Activated B cell treated with CpG ODN at 0.5 μM for 24 hours (primary cell): ENCODE measurements at places on chromosomes 4 and X.

DNA sequence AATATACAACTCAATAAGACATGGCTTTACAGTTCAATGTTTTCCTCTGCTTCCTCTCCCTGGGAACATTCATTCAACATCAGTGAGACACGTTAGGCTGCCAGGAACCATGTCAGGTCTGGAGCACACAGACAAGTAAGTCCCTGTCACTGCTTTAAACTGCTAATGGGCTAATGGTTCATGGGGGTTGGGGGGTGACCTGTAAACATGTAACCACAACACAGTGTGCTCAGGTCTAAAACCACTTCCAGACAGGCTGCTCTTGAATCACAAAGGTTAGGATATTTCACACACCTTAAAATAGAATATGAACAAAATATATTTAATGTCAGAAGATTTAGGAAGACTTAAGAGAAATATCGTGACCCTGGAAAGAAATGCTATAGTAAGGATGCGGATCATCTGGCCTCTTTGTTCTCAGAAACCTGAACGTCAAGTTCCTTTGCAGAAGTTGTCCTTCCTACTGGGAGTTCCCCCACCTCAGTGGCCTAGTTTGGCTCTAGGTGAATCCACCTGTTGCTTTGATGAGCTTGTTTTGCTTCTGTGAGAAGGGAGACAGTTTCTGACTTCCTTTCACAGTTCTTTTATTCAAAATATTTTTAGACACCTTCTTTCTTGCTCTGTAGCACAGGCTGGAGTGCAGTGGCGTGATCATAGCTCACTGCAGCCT lies 359.9 kb downstream of the UNC5C start:
- H3K27me3 ChIP-seq: no peaks in the 10 kb centered on the region
- H3K36me3 ChIP-seq: no peaks in the 10 kb centered on the region
- H3K4me1 ChIP-seq: no peaks in the 10 kb centered on the region
- DNase-seq: no peak
- H3K27ac ChIP-seq: no peak overlapping the region

- peaks cover 7% of the 10 kb centered on the region for H3K4me1 ChIP-seq
- peaks cover 22% of the 10 kb centered on the region for H3K36me3 ChIP-seq
- H3K27me3 ChIP-seq: no peaks in the 10 kb centered on the region
- H3K27ac ChIP-seq: no peak overlapping the region
- no peak for DNase-seq
These were observed 6.3 kb downstream of the SSR4 start for GRCh38 chrX:153800746-153801145.

DNA sequence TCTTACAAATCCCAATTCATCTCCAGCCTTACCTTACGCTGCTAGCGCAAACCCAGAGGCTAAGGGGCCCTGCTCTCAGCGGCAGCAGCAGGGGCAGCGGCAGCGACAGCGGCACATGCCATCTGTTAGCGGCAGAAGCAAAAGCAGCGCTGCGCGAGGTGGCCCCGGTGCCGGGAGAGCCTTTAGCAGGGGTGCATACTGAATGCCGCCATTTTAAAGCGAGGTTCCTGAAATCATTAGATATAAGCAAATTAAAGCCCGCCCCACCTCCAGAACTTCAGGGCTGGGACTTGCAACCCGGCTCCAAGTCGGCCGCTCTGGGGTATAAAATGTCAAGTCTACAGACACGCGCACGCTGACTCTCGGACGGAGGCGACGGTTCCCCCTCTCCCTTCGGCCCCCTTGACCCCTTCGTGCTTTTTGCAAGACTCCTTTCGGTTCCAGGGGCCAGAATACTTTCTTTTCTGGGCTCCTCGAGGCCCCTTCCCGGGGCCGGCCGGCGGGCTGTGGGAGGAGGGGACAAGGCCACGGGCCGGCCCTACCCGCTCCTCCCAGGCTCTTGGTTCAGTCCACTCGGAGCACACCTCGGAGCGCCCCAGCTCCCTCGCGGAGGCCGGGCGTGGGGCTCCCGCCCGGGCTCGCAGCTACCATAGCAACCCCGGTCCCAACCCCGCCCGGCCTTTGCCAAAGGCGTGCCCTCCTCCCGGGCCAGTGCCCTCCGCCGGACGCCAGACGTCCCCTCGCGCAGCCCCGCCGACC lies at the start of gene MBNL3:
Gene MBNL3 (minus strand): TSS at position 220 of the 759 bp plus-strand sequence. CDS start 49,427 bp downstream, outside the sequence.
- peaks cover 60% of the 10 kb centered on the region for H3K4me1 ChIP-seq
- peak within 1 kb of the TSS; percentile 98 for H3K4me3 ChIP-seq

- H3K27ac ChIP-seq: no peak overlapping the region
- no peaks in the 10 kb centered on the region for H3K4me1 ChIP-seq
- DNase-seq: no peak
- H3K36me3 ChIP-seq: peaks cover 68% of the 10 kb centered on the region
- H3K27me3 ChIP-seq: no peaks in the 10 kb centered on the region
These were observed 273.7 kb downstream of the DHRSX start for GRCh38 chrX:2226906-2227656.

DNA sequence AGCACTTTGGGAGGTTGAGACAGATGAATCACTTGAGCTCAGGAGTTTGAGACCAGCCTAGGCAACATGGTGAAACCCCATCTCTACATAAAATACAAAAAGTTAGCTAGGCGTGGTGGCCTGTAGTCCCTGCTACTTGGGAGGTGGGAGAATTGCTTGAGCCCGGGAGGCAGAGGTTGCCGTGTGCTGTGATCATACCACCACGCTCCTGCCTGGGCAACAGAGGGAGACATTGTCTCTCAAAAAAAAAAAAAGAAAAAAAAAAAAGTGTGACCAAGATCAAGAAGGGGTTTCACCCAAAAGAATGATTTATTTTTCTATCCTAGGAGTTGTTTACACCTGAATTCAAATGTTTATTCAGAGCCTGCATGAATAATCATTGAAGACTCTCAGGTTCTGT lies 572.4 kb upstream of the GALNT7 start:
- no peaks in the 10 kb centered on the region for H3K36me3 ChIP-seq
- H3K4me1 ChIP-seq: no peaks in the 10 kb centered on the region
- no peak overlapping the region for H3K4me3 ChIP-seq
- no peak overlapping the region for H3K27ac ChIP-seq
- DNase-seq: no peak
- no peaks in the 10 kb centered on the region for H3K27me3 ChIP-seq

DNA sequence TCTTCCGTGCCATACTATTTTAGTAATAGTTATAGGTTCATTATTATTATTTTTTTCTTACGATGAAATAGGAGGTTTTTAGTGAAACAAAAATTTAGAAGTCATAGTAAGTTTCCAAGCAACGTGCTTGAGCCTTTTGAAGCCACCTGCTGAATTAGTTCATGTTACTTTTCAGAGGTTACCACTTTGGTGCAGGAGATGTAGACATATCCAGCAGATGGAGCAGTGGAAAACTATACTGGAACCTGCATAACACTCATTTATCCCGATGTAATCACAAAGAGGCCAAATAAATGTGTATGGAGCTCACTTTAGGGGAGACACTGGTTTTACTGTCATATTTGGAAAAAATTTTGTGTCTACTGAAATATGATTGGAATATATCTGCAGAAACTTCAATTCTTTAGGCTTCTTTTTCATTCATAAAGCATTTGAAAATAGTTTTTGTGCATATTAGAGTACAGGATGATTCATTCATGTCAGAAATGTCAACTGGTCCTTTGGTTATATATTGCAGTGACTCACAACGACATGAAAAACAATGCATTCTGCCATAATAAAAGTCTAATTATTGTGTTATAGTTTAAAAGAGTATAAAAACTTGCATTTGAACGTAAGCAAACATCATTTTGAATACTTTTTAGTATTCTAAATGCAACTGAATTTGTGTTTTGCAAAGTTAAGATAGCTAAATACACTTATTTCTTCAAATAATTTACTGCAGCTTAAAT lies 2182.9 kb upstream of the TENM3 start:
- DNase-seq: no peak
- H3K4me1 ChIP-seq: peaks cover 11% of the 10 kb centered on the region
- no peaks in the 10 kb centered on the region for H3K36me3 ChIP-seq
- H3K27ac ChIP-seq: no peak overlapping the region
